ENCODE measurements at places on chromosomes 1 and 21.

DNA sequence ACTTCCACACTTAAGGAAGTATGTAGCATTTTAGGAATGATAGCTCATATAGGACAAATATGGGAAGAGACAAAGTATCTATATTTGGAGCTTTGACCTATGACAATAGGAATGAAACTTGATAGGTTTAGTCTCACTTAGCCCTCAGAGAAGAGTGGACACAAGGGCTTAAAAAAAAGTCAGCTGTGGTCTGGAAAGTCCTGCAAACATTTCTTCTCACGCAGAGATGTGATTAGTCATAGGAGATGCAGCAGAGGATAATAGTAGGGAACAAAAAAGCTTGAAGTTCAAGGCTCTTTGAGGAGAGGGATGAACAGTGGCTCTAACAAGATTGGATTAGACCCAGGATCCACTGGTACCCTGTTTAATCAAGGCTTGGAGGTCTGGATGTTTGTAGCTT, 14.8 kb upstream of the RNF220 start:
- DNase-seq: no peak

- no peak for DNase-seq
Observed at GRCh38 chr1:18109756-18110597, 2.4 kb downstream of the IGSF21 start.

DNA sequence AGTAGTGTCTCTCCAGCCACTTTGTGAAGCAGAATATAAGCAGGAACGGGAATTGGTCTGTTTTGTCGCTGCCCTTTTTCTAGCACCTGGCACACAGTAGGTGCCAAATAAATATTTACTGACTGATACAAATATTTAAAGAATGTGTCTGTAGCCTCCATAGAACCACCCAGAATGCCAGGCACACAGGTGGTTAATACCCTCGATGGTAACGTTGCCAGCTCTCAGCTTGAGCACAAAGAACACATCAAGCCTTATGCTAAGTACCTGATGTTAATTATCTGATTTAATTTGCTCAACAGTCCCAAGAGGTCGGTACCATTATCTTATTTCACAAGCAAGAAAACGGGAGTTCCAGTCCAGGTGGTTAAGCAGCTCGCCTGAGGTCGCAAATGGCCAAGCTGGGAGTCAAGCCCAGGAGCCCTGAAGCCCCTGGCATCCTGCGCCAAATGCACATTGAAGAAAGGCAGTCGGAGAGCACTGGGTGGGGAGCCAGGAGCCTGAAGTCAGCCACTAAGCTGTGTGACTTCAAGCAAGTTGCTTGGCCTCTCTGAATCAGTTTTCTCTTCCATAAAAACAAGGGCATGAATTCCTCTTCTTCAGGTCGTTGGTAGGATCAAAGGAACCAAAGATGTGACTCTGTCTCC, 26.4 kb downstream of the HSPG2 start:
- DNase-seq: no peak

DNA sequence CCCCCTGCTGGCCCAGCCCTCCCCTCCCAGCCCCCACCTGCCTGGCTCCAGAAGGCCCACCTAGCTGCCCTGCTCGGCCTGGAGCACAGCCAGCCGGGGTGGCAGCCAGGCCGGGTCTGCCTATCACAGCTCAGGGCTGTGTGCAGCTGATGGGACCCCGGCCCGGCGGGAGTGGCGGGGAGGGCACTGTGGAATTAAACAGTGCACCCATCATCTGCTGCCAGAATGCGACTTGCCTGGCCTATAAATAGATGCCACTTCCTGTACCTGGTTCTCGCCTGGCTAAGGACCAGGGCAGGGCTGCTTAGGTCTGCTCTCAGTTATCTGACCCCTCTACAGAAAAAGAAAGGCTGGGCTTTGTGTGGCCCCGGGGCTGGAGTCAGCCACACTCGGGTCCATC, 98.2 kb upstream of the VAMP3 start:
- DNase-seq: no peak

DNA sequence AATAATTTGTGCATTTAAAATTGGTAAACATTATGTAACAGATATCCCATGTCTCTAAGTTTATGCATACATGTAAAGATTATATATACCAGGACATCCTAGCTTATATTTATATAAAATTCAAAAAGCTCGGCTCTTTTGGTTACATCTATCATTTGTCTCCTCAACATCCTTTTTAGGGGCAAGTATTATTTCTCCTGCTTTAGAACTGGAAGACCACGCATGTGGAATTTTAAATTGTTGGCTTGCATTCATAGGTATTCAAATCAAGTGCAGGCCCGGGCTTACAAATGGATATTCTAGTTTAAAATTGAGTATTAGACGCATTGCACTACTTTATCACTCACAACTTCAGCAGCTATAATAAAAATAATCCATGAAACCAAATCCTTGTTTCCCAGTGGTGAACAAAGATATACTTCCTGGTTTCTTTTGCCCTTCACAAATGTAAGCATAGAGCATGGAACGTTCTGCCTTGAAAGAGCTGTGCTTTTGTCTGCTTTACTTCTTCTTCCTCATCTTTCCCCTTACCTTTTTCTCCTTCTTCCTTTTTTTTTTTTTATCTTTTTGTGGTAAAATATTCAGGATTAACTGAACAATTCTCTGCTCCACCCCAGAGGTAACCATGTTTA, 57.1 kb downstream of the DDAH1 start:
- DNase-seq: no peak

DNA sequence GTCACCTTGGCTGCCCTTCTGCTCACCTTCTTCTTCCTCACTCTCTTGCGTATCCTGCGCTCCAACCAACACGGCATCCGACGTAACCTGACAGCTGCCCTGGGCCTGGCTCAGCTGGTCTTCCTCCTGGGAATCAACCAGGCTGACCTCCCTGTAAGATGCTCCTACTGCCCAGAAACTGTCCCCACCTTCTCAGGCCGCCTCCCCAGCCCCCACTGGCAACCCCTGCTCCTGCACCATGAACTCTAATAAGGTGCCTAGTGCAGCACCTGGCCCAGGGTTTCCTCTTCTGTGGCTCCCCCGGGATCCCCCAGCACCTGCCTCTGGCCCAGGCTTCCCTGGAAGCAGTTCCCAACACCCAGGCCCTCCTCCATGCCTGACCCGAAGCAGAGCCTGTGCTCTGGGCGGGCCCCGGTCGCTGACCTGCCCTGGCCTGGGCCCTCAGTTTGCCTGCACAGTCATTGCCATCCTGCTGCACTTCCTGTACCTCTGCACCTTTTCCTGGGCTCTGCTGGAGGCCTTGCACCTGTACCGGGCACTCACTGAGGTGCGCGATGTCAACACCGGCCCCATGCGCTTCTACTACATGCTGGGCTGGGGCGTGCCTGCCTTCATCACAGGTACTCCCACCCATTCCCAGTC, 12.8 kb downstream of the PSRC1 start:
- no peak for DNase-seq

GRCh38 chr21:18493422-18493821, 89.8 kb upstream of the TMPRSS15 start:
- no peak for DNase-seq

- DNase-seq: no peak
Observed at GRCh38 chr21:45410865-45411809, 6.2 kb downstream of the COL18A1 start.

DNA sequence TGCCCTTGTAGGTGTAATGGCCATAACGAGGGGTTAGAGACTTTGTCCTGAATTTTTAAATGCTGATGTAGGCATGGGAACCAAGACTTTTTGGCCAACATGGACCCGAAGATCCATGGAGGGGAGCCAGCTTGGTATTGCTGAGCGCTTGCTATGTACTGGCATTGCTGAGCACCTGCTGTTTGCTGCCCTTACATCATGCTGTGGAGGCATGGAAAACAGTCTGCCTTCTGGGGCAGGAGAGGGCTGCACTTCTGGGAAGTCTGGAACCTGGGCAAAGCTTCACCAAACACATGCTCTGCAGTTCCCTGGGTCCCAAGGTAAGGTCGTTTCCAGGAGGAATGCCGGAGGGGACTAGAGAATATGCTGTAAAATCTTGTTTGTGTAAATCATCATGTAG, 86.3 kb upstream of the CNIH3 start:
- no peak for DNase-seq

DNA sequence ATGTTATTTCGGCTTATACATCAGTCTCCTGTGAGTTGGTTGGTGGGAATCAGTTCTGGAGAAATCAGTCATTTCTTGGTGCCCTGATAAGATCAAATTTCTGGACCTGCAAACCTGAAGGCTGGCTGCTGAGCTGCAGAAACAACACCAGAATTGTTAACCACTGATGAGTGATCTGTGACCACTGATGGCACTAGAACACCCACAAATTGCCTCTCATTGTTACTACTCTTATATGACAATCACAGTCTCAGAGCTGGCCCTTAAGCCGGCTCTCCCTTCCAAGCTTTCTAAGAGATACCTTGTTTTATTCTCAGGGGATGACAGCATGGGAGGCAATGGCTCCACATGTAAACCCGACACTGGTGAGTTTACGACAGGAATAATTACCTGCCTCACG, 1.9 kb downstream of the C1orf162 start:
- DNase-seq: no peak

- no peak for DNase-seq
Observed at GRCh38 chr1:191517826-191518225, 640.4 kb upstream of the RGS18 start.

Measured in NCI-H1048 (cell line).